Activated T-cell treated with anti-CD3 and anti-CD28 coated beads, Interleukin-2, amount 50 U/mL, for 72 hours (primary cell): ENCODE measurements at places on chromosomes 16 and 17. TPM values are rescaled to one million over a fixed set of nuclear protein-coding genes. Genes with fewer than 3 reads are reported as not detected.

GRCh38 chr17:13869331-13869940 lies 199.9 kb upstream of the COX10 start:
- no peak overlapping the region for H3K27ac ChIP-seq
- H3K4me3 ChIP-seq = no peak overlapping the region
- DNase-seq = no peak
- H3K4me1 ChIP-seq = no peaks in the 10 kb centered on the region

DNA sequence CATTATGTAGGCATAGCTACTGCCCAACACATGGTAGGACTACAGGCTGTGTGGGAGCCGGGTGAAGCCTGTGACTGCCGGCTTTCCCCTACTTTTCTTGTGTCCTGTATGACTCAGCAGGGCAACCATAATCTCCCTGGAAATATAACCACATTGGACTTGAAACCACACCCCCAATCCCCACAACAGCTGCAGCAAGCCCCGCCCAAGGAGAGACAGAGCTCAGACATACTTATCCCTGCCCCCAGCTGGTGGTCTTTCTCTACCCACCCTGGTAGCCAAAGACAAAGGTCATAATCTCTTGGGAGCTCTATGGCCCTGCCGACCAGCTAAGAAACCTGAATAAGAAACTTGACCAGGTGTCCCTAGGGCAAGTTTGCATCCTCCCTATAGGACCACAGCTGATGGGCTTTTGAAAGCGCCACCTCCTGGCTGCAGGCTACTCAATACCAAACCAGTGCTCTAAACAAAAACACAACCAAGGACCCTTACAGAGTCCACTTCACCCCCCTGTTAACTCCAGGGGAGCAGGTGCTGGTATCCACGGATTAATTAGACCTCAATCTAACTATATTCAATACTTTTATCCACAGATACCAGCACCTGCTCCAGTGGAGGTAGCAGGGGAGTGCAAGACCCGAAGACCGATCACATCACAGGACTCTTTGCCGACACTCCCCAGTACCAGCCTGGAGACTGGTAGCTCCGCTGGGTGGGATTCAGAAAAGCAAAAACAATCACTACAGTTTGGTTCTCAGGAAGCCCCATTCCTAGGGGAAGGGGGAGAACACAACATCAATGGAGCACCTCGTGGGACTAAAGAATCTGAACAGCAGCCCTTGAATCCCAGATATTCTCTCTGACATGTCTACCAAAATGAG lies 91.2 kb downstream of the IRX5 start:
- H3K27me3 ChIP-seq = peaks cover 27% of the 10 kb centered on the region
- DNase-seq = no peak
- peaks cover 3% of the 10 kb centered on the region for H3K36me3 ChIP-seq
- H3K4me1 ChIP-seq = no peaks in the 10 kb centered on the region
- no peak overlapping the region for H3K4me3 ChIP-seq
- H3K27ac ChIP-seq = no peak overlapping the region

DNA sequence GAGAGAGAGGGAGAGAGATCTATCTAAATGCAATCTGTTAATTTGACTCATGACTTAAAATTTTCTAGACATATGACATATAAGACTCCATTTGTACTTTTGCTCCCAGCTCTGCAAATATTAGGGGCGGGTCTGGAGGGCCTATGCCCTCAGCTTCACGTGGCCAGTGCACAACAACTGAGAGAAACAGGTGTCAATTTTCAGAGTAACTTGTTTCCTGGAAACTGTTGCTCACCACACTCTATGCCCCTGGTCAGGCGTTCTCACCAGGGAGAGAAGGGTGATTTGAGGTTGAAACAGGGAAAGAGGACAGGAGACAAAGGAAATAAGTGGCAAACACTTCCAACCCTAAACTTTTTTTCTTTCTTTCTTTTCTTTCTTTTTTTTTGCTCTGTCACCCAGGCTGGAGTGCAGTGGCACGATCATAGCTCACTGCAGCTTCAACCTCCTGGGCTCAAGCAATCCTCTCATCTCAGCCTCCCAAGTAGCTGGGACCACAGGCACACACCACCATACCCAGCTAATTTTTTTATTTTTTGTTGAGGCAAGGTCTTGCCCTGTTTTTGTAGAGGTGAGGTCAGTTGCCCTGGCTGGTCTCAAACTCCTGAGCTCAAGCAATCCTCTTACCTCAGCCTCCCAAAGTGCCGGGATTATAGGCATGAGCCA lies 270.0 kb downstream of the SLC39A11 start:
- H3K27ac ChIP-seq = no peak overlapping the region
- peaks cover 4% of the 10 kb centered on the region for H3K4me1 ChIP-seq
- DNase-seq = no peak
- H3K36me3 ChIP-seq = peaks cover 19% of the 10 kb centered on the region
- H3K27me3 ChIP-seq = no peaks in the 10 kb centered on the region
- H3K4me3 ChIP-seq = no peak overlapping the region

DNA sequence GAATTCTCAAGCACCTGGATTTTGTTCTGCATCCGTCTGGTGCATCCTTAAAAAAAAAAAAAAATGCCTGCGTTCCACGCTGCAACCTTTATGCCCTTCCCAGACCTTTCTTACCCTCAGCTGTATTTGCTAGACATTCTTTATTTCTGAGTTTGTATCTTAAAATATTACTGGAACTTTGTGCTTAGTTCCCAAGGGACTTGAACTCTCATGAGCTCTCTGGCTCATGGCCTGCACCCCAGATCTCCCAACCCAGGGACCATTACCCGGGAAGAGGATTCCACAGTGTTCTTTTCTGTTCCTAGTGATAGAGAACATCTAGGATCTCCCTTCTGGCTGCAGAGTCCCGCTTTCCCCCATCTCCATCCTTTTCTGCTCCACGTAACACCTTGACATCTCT lies 28.9 kb upstream of the CLEC18A start:
- no peak for DNase-seq
- no peaks in the 10 kb centered on the region for H3K4me1 ChIP-seq
- no peaks in the 10 kb centered on the region for H3K27me3 ChIP-seq
- no peak overlapping the region for H3K27ac ChIP-seq
- no peak overlapping the region for H3K4me3 ChIP-seq
- H3K36me3 ChIP-seq = no peaks in the 10 kb centered on the region

TBC1D3E gene
- total RNA-seq = not detected

ACAP1 gene
- total RNA-seq = 708 TPM

GCGR gene
- not detected for total RNA-seq

SECTM1 gene
- 12.6 TPM for total RNA-seq

EXOC7 gene
- 77.8 TPM for total RNA-seq
